Cerebellar cortex (tissue), 1 donor: ENCODE measurements at places on chromosomes 4 and X.

- DNase-seq = no peak
These were observed 16.5 kb downstream of the SPANXN3 start for GRCh38 chrX:143500751-143501150.

GRCh38 chrX:96140796-96141195 lies 543.8 kb upstream of the DIAPH2 start:
- no peak for DNase-seq

- DNase-seq = no peak
These were observed 26.0 kb upstream of the SLC25A5 start for GRCh38 chrX:119442286-119442685.

DNA sequence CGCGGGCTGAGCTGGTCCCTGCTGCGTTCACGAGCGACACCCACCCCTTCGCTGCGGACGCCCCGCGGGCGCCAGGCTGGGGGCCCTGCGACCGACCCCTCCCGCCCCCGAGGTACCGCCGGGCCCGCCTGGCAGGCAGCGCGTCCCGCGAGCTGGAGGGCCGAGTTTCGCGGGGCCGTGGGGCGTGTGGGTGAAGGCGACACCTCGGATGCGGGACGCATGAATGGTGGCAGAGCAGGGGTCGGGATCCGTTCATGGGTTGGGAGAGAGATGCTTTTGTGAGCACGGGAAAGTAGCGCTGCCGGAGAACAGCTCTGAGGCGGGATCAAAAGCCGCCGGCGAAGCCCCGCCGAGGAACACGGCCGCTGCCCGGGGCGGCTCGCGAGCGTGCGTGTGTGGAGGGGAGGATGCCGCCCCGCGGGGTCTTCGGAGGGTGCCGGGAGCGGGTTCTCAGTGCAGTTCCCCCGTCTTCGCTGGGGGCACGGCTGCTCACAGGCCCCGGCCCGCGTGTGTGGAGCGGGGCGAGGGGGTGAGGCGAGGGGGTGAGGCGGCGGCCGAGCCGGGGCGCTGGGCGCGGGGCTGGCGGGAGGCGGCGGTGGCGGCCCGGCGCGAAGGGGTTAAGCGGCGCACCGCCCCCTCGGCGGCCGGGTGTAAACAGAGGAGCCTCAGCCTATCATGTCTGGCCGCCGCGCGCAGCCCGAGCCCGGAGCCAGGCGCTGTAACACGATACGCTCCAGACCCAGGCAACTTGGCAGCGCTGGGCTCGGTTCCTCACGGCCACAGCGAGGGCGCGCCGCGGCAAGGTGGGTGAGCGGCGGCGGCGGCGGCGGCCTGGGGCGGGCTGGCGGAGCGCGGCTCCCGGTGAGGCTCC lies 205.3 kb downstream of the TENM3 start:
- DNase-seq = peak; percentile 85

- no peak for DNase-seq
These were observed 1.5 kb downstream of the DGKQ start for GRCh38 chr4:971666-972500.

- no peak for DNase-seq
These were observed 37.4 kb upstream of the PACRGL start for GRCh38 chr4:20662851-20663250.

- DNase-seq = no peak
These were observed 407.9 kb downstream of the IL15 start for GRCh38 chr4:142044271-142044670.

DNA sequence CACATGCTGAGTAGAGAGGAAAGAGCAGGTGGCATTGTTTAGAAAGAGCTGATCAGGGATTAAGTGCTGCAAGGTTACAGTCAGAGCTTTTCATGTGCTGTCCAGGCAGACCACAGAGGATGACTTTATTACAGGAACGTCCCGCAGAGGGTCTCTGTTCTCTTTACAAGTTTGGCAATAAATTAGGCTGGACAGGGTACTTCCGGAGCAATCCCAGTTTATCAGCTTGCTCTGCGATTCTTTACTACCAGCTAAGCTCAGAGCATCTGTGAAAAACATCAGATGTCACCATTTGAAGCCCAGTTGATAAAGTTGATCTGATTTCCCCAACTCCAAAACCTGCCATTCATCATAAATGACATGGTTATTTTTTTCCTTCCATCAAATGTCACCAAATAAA lies 633.1 kb downstream of the NLGN4X start:
- DNase-seq = no peak

DNA sequence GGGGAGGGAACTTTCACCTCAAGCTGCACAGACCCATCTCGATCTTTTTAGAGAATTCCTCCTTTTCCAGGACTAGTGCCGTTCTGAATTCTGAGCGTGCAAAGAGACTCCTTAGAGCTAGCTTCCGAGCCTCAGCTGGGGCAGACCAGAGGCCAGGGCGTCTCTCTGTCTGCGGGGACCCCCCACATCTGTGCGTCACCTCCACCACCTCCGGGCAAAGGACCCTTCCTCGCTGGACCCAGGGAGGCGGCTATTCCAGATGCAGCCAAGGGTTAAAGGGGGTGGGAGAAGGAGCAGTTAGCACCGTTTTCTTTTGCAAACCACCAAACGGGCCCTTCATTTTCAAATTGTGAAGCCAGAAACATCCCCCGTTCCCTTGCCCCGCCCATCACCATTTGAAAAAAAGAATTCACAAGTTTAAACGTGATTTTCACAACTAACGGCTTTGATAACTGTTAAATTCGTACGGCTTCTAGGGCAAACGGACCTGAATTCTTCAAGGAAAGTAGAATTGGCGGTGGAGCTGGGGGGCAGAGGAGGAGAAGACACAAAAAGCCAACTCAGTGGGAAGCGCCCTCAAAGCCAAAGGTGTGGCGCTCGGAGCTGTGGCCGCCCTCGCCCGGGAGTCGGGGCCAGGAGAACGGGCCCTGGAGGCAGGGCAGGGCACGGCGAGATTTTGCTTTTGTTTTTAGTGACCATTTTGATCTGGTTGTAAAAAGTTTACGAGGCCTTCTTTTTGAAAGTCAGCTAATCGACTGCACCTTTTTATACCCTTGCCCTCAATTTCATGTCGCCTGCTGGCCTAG lies 3.3 kb upstream of the PDGFRA start:
- DNase-seq = no peak

GRCh38 chr4:187603093-187604025 lies 392.2 kb upstream of the ZFP42 start:
- DNase-seq = no peak

DNA sequence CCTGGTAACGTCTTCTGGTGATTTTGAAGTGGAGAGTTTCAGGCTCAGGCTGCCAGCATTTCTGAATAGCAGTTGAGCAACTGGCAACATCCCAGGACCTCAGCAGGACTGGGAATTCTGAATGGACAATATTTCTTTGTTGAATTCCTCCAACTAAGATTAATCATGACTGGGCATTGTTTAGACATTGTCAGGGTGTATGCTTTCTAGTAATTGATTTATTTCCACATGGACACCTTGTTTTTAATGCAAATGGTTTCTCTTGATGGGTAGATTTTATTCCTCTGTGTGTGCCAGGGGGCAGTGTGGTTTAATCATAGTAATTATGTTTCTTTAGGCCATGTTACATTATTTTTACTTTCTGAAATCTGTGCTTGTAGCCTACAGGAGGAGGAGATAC lies 1004.7 kb upstream of the LCORL start:
- DNase-seq = peak; percentile 7

- peak; percentile 51 for DNase-seq
These were observed 22.4 kb downstream of the FAT1 start for GRCh38 chr4:186701273-186701672.

- no peak for DNase-seq
These were observed 20.4 kb downstream of the UVSSA start for GRCh38 chr4:1367230-1367935.

DNA sequence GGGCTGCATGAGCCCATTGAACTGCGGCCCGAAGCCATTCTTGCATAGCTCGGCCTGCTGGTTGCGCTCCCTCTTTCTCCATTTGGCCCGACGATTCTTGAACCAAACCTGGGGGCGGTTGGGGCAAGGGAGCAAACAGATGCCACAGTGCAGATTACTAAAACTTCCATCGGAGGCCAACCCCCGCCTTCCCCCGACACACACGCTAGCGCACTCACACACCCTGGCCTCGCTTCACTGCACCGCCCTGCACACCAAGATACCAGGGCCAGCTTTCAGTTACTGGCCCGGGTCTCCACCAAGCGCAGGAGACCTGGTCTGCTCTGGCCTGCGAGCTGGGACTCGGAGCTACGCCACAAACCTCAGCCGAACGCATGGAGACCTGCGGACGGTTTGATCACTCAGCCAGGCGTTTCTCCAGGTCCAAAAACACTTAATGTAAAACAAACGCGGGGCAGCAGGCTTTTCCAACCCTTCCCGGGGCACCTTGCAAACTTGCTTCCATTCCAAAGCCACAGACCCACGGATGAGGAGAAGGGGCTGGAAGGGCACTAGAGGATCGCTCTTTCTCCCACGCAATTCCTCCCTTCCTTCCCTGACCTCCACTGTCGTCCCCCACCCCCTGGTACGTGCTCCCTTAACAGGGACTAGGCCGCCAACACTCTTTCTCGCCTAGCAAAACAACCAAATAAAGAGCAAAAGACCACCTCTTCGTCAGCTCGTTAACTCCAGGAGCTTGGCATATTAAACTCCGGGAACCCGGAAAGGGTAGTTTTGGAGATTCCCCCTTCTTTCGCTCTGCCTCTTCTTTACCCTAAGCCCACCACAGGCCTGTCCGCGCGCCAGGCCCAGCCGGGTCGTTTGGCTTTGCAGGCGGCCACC lies 4.1 kb downstream of the PITX2 start:
- no peak for DNase-seq

DNA sequence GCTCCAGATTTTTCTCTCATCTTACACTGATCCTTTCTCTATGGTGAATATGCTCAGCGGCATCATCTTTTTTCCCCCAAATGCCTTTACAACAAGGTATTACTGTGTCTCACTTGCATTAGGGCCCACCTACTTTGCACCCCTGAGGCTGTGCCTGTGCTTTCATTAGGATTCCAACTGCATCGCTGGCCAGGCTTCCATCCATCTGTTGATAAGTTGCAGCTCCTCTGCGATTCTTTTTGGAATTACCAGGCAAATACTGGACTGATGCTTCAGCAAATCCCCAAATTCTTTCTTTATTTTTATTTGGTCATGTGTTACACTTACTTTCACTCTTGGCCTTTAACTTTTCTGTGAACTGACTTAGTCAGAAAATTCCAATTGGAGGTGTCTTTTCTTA lies 77.3 kb downstream of the AFF2 start:
- peak; percentile 64 for DNase-seq

- no peak for DNase-seq
These were observed 8.9 kb downstream of the PGAM4 start for GRCh38 chrX:77960567-77960966.

- no peak for DNase-seq
These were observed 87.9 kb downstream of the TET2 start for GRCh38 chr4:105234582-105234981.

DNA sequence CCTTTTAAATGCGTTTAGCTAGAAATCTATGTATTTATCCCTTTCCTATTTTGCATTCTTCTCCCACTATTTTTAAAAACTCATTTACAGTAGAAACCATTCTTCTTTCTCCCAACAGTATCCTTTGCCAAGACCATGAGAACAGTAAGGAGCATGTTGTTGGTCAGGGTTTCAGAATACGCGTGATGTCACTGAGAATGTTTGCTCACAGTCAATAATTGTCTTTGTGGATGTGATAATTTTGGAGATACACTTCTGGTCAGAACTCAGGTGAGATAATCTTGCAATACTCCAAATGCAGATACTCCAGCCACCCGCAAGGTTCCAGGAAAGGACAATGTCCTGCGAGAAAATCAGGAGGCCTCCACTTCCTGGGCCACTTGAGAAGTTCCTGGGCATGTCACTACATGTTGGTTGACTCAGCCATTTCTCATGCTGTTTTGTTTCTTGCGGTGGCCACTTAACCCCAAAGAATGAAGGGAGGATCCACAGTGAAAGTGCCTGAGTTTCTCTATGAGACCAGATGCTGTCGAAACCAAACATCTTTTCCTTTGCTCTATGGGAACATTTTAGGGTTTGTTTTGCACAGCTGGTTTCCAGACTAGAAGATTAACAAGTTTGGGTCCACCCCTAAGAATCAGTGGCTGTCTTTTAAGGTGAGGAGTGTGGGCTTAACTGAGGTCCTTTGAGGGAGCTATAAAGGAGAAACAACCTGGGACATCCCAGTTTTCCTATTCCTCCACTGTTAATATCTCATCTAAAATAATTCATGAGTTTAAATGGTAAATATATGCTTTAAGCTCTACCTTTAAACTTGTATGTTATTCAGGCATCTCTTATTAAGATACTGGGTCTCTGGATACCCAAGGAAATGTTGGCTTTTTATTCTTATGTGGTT lies 116.0 kb downstream of the SOWAHB start:
- DNase-seq = peak; percentile 28

DNA sequence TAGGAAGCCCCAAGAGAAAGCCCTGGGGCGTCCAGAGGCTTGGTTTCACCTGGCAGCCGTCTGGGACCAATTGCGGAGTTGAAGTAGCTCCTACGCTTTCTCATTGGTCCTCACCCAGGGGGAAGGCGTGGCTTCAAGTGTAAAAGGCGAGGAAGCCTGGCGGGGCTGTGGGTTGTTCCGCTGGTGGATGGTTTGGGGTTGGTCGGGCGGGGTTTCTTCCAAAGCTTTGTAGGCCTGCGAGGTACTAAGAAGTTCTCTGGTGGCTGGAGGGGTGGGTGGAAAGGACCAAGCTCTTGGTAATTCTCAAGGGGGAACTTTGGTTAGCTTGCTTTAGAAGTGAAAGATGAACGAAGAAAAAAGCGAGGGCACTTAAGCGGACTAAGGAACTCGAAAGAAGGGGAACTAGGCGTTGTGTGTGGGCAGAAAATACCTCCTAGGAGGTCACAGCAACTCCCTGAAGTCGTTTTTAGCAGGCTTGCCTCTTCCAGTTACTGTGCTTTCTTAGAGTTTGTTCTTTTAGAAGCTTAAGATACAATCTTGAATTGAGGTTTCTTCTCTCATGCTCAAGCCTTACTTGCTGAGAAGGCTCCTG lies 36.6 kb downstream of the CCNG2 start:
- no peak for DNase-seq
